Stimulated activated naive CD4-positive, alpha-beta T cell treated with Interleukin-2 at 50 U/mL for 16 hours (primary cell): ENCODE measurements at places on chromosomes 11 and 22.

DNA sequence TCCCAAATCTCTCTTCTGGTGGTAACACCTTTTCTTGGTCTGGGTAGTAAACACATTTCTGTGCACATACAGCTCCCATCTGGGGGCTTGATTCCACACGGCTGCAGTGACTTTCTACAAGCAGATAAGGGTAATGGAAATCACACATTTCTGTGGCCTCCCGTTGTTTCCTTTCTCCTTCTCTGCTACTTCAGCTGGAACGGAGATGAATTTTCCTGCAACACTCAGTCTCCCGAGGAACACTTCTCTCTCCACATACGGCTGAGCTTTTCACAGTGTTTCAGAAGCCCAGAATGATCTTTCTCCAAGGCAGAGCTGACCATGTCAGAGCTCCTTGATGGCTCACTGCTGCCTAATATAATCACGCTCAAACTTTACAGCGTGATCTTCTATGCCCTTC lies 364.3 kb upstream of the NARS2 start:
- no peak for DNase-seq

DNA sequence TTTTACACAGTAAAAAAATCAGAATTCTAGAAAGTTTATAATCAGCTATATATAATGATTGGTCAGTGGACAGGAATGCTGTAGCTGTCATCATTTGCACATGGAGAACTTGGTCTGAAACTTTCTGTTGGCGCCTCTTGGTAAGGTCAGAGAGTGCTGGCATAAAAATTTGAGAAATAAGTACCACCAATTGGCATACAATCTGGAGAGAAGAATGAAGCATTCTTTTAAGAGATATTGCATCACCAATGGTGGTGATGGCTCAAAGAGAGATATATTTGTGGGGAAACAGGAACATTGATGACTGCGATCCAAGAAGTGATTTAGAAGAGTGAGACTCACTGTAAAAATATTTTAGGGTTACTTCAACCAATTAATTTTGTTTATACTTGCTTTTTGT lies 19.8 kb upstream of the OOSP1 start:
- no peak for DNase-seq

DNA sequence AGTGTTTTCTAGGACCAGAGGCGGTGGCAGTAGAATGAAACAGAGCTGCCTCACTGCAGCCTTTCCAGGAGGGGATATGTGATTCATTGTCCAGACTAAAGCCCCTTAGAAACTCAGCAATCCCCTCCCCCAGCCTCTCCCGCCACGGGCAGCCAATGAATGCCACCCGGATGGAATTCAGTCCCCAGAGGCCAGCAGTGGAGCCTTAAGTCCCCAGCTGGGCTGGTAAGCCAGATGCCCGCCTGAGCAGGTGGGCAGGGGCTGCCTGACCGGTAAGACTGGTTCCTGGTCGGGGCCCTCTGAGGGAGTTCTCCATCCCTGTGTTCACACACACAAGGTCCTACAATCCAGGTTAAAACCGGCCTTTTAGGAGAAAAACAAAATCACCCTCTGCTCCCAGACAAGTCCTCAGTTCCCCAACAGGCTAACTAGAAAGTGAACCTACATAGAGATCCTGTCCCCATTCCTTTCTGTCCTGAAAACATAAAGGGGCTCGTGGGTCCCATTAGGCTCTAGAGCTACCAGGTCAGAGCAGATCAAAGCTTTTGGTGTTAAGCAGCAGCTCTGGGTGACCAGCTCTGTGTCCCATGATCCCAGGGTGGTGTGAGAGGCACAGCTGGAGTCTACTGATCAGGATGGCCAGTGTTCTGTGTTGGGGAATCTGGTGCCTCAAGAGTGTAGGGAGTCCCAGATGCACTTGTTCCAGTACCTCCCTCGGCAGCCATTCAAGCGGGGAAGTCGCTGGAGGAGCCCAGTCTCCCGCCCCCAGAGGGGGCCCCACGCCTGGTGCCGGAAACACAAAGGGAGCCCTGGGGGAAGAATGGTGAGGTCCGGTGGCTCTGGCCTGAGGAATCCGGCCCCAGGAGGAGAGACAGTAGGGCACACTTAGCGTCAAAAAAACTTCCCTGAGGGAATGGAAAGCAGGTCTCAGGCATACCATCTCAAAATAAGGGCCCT lies 2.6 kb downstream of the PATZ1 start:
- no peak for DNase-seq

GRCh38 chr22:24414984-24415945 lies 12.1 kb upstream of the ADORA2A start:
- DNase-seq, result no peak
